ENCODE measurements at places on chromosomes 13 and 19.

GRCh38 chr13:60328073-60328472 lies 68.9 kb upstream of the TDRD3 start:
- DNase-seq = no peak

GRCh38 chr13:41354416-41354815 lies 43.3 kb downstream of the NAA16 start:
- no peak for DNase-seq

DNA sequence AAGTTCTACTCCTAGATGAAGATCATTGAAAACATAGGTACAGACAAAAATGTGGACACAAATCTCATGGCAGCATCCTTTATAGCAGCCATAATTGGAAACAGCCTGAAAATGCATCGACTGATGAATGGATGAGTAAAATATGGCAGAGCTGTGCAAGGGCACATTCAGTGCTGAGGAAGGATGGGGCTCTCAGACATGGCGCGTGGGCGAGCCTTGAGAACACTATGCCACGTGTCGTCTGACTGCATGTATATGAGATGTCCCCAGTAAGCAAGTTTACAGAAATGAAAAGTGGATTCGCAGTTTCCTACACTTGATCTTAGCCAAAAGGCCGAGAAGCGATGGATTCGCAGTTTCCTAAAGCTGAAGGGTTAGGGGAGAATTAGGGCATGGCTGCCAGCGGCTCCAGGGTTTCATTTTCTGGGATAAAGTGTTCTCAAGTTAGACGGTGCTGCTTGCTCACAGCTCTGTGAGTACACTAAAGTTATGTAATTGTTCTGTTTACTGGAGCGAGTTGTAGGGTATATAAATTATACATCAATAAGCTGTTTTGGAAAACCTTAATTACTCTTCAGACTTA lies 78.0 kb downstream of the RAB20 start:
- DNase-seq = no peak

- no peak for DNase-seq
These were observed 10.0 kb downstream of the GTPBP3 start for GRCh38 chr19:17347361-17347760.

DNA sequence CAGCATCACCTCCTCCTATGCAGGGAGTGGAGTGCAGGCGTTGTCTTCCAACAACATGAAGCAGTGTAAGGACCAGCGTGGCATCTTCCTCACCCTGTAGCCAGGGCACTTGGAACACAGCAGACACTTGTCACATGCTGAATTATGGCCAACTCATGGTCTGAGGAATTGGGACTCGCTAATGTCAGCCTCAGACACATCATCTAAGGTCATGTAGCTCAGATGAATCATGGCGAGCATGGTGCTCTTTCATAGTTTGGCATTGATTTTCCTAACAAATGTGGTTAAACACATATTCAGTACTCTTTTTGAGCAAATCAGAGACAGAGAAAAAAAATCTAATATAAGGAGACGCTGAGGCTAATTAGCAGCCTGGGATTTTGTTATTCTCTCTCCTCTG lies 99.6 kb upstream of the SGCG start:
- DNase-seq = no peak

GRCh38 chr19:35445826-35446593 lies 2.0 kb upstream of the FFAR2 start:
- no peak for DNase-seq

GRCh38 chr19:6164906-6165531 lies 29.6 kb downstream of the ACSBG2 start:
- no peak for DNase-seq

DNA sequence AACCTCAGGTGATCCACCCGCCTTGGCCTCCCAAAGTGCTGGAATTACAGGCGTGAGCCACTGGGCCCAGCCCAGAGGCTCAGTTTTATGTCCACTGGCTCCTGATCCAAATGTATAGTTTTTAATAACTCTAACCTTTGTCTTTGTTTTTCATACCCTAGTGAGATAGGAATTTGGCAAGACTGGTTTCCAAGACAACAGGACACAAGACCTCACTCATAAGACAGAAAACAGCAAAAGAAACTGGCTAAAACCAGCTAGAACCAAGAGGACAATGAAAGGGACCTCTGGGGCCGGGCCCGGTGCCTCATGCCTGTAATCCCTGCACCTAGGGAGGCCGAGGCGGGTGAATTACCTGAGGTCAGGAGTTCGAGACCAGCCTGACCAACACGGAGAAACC lies 27.6 kb downstream of the CPT1C start:
- DNase-seq = no peak

- DNase-seq = no peak
These were observed 14.3 kb downstream of the FUT6 start for GRCh38 chr19:5825178-5825577.

GRCh38 chr13:39353988-39354387 lies 249.0 kb downstream of the LHFPL6 start:
- DNase-seq = no peak

GRCh38 chr13:48220592-48220980 lies 12.4 kb upstream of the ITM2B start:
- DNase-seq = no peak

DNA sequence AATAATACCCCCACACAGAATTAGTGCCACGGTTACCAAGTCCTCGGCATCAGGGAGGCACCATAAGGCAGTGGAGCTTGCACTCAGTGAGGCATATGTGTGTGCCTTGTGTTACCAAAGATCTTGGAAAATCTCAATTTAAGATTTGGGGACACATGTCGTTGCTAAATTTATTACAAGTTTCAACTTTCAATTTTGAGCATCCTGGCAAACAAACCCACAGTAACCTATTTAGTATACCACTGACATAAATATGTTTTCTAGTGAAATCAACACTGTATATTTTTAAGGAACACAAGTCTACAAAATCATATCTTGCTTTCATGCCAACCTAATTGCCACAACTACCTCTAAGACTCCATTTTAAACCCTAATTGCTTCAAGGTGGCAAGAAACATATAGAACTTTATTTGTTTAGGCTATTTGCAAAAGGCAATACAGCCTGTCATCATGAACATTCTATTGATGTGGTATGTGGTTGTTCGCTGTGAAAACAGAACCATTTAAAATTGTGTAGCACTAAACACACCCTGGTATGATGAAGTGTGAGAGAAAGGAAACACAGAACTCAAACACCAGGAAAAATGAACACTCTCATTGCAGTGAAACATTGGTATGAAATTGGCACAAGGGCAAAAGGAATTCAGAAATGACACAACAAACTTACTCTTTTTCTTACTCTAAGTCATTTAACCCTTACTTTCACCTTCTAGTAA lies 531.1 kb downstream of the IRS2 start:
- no peak for DNase-seq

DNA sequence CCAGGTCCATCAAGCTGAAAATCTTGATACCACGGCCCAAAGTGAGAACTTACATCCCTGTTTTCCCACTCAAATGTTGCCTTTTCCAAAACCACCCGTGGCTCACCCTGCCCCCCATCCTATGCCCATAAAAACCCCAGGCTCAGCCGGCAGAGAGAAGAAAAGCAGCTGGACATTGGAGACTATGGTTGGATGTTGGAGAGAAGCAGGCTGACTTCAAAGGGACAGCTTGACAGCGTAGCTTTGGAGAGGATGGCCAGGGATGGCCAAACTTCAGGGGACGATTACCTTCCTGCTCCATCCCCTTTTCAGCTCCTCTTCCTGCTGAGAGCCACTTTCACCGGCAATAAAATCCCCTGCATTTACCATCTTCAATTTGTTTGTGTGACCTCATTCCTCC lies 3.5 kb upstream of the ZNF792 start:
- DNase-seq = no peak

GRCh38 chr13:24106429-24106828 lies 54.1 kb upstream of the SPATA13 start:
- no peak for DNase-seq

DNA sequence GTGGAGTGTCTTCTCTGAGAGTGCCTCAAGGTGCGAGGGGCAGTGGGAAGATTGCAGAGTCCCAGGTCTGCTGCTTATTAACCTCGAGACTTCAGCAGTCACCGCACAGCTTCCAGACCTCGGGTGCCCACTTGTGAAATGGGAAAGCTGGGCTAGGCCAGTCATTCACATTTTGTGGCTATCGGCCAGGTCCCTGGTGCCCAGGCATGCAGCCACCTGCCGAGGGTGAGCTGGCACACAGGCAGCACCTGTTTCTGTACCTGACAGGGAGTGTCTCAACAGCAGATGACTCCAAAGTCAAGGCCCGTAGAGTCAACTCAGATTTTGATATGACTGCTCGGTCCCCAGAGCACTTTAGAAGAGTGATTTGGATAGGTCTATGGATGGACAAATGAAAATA lies 21.9 kb downstream of the UQCRFS1 start:
- DNase-seq = no peak

GRCh38 chr13:61700181-61700580 lies 284.5 kb upstream of the PCDH20 start:
- no peak for DNase-seq

- no peak for DNase-seq
These were observed 343.1 kb downstream of the MZT1 start for GRCh38 chr13:72384186-72384823.

GRCh38 chr13:97057176-97057575 lies 62.9 kb upstream of the OXGR1 start:
- peak; percentile 57 for DNase-seq

GRCh38 chr13:110471156-110471832 lies 90.2 kb downstream of the RAB20 start:
- no peak for DNase-seq

DNA sequence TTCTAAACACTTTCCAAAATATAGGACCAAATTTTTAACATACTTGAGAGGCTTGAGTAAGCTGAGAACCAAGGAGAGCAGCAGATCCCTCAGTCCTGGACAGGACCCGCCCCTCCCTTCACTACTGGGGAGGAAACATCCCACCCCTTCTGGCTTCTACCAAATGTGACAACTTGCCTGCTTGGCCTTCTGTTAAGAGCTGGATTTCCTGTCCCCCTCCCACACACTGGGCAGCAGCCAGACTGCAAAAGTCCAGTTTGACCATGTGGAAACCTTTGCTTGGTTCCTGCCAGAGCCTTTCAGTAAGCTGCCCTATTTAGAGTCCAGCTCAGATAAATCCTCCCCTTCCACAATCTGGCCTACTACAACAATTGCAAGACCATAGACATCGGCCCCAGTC lies 84.3 kb downstream of the FGF14 start:
- no peak for DNase-seq

- no peak for DNase-seq
These were observed 871 bp upstream of the CCER2 start for GRCh38 chr19:38912600-38913514.

DNA sequence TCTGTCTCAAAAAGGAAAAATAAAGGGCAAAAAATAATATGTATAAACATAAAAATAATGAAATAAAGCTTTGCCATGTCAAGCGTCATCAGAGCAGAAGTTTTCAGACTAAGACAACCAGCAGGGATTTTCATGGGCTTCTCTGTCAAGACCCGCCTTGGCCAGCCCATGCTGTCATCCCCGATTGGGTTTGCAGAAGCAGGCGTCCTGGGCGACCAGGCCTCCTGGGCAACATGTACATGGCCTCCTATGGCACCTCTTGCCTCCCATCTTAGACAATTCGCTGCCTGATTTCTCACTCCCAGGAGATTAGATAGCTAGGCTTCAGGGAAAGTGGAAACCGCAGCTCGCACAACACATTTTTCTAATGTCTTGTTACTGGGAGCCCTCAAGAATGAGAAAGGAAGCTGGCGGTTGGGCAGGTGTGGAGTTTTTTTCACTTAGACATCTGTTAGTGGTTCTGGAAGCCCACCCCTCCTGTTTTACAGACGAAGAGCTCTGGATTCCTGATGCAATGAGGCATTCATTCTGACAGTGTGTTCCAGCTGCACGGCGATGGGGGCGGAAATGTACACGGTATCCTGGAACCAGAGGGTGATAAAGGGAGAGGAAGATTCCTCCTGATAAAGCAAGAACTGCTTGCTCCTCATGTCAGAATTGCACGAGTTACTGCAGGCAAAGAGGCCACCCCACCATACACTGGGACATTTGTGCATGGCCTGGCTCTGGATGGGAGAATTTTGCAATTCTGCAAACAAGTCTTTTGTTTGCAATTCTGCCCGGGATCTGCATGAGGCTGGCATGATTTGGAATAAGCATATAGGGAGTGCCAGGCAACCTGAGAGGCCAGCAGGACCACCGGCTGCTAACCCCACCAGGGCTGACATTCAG lies 47.4 kb upstream of the KATNAL1 start:
- DNase-seq = peak; percentile 64
